Calu3 (cell line): ENCODE measurements at places on chromosomes 5 and 9. TPM values are rescaled to one million over a fixed set of nuclear protein-coding genes. Genes with fewer than 3 reads are reported as not detected.

Gene PCDHGA1
- 0.29 TPM in 1 of 2 replicates, not detected in the other for total RNA-seq

Gene C1QTNF2
- not detected in 2 replicates for total RNA-seq

Gene MAMDC4
- total RNA-seq = 3.1 and 3.6 TPM in 2 replicates

Gene PDE6A
- total RNA-seq = not detected in 2 replicates

Gene IFNA13
- not detected in 2 replicates for total RNA-seq

Gene MRPL36
- total RNA-seq = 45.8 and 55.5 TPM in 2 replicates

DNA sequence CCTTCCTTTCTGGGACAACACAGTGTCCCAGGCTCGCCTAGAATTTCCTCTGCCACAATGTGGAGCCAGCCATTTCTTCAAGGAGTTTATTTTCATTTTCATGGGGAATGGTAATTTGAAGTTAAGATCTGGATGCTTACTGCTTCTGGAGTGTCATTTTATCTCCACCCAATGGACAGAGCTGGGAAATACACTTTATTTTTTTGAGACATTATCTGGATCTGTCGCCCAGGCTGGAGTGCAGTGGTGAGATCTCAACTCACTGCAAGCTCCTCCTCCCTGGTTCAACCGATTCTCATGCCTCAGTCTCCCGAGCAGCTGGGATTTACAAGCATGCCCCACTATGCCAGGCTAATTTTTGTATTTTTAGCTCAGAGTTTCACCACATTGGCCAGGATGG, 12.7 kb upstream of the THG1L start:
- peak; percentile 27 for DNase-seq

DNA sequence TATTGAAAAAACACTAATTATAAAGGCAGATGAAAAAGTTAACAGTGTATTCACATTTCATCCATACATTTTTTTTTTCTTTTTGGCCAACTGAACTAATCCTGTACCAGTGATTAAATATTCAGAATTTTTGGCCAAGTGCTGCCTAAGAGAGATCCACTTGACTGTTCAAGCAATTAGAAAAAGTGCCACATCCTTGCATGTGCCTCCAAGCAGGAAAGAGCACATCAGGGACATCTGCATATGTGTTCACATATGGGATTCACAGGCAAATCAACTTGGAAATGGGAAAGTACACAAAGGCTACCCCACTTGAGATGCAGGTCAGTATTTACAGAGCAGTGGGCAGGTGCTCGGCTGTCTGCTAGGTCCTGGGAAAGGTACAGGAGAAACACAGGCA, 163.3 kb upstream of the LHFPL2 start:
- no peak for DNase-seq

DNA sequence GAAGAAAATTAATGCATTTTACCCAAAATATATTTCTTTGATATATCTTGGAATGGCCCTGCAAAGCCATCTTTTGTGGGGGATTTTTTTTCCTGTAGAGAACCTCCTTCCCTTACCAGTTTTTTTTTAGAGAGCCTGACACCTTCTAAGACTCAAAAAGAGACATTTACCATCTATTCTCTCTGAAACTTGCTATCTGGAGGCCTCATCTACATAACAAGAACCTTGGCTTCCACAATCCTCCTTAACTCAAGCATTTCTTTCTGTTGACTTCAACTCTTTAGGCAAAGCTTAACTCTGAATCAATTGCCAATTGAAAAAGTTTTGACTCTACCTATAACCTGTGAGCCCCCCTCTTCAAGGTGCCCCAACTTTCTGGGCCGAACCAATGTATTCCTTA, 6.2 kb downstream of the SLC45A2 start:
- DNase-seq = no peak

DNA sequence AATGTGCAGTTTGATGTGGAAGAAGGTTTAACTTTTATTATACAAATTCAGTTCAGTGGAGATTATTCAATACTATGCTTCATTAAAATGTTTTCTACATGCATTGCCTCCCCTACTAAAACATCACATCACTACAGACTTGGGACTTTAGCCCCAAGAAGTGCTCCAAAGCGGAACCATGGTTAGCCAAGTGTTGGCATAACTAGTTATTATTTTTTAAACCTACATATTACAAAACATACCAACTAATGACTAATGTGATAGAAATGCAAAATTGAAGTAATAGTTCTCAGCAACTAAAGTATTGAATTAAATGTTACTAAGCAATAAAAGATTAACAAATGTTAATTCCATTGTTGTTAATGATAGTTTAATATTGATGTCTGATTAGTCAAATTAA, 74.5 kb downstream of the XRCC4 start:
- DNase-seq = no peak

DNA sequence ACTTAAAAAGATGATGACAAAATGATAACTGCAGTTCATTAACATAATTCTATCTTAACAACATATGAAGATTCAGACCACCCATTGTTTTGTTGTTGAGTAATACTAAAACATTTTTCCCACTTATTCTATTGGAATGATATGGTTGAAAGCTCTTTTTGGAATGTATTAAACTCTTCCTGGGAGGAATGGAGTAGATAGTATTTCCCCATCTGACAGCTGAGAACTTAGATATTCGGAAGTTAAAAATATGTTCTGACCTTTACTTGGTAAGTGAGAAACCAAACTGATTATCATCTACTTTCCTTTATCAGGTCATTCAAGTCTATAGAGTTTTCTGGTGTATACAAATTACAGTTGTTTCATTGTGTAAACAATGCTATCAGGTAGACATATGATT, 452.9 kb downstream of the CSNK1G3 start:
- DNase-seq = no peak

DNA sequence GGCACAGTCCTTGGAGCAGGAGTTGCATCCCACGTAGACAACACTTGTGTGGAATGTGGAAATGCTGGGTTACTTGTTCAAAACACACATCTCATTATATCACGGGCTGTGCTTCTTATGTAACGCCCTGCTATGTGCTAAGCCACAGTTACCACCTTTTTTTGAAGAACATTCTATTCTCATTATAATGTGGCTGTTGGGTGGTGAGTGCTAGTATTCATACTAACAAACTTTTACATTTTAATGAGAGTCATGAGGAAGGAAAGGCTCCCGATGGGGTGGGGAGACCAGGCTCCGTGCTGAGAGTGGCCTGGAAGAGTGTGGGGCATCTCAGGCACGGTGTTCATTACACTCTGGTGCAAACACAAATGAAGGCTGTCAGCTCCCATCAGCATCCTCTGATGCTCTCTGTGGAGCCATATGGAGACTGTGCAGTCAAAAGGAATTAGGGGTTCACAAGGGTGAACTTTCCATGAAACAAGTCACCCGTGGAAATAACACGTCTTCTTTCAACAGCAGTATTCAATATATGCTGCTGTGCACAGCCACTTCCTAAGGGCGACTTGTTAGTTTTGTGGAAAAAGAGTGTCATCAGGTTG, 153.1 kb upstream of the RAPGEF1 start:
- no peak for DNase-seq

DNA sequence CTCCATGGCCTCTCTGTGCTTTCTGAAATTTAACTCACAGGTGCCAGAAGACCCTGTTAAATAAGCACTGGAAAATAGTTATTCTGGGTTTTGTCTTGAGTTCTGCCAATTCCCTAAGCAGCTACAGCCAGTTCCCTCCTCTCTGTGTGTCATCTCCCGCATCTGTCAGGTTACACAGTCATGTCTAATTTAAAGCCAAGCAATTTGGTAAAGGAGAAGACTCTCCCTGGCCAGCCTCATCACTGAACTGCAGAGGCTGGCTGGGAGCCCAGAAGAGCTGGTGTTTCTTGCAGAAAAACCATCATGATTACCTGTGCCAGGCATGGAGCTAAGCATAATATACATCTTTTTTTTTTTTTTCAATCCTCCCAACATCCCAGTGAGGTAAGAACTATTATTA, 141.3 kb upstream of the ZNF366 start:
- no peak for DNase-seq

- DNase-seq = no peak
These were observed 115.0 kb upstream of the CACNA1B start for GRCh38 chr9:137762414-137763061.

DNA sequence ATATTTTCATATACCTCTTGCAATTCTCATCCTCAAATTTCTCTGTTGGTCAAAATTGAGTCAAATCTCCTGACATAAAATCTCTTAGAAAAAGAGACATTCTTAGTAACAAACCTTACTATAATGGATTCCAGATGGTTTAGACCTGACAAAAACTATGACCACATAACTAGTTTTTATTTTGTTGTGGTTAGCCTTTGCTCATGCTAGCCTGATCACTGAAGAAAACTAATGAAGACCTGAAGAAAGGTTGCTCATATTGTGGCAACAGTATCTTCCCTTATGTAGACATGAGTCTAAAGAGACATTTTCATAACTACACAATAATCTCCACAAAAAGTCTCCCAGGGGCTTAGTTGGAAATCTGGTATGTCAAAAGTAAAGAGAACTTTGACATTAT, 274.1 kb upstream of the TMEM161B start:
- no peak for DNase-seq

DNA sequence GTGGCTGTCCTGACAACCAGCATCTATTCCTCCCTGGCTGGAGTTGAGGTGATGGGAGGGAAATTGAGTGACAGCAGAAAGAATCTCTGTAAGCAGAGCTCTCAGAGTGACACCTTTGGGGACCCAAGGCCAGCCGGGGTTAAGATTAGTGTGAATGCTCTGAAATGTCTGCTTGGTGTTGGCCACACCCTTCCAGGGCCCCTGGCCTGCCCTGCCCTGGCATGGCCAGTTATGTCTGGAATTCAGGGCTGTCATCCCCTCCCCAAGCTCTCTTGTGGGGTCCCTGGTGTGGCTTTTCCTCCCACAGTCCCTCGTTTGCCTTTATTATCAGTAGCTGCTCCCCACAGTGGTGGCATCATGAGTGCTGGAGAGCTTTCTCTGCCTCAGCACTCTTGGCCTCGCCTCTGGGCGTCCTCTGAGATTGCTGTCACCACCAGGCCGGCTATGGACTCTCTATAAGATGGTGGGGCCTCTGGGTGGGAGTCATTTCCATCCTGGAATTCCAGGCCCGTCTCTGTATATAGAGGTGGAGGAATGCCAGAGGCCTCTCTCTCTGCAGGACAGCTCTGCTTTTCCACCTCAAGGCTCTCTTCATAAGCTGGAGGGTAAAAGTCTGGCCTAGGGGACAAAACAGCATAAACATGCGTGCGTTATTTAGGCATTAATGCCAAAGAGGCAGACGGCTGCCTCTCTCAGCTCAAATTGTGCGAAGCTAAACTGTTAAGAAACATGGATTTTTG, 3.6 kb downstream of the TMEM252 start:
- DNase-seq = no peak

GRCh38 chr9:125407432-125407973, 145.9 kb downstream of the GAPVD1 start:
- DNase-seq = no peak

DNA sequence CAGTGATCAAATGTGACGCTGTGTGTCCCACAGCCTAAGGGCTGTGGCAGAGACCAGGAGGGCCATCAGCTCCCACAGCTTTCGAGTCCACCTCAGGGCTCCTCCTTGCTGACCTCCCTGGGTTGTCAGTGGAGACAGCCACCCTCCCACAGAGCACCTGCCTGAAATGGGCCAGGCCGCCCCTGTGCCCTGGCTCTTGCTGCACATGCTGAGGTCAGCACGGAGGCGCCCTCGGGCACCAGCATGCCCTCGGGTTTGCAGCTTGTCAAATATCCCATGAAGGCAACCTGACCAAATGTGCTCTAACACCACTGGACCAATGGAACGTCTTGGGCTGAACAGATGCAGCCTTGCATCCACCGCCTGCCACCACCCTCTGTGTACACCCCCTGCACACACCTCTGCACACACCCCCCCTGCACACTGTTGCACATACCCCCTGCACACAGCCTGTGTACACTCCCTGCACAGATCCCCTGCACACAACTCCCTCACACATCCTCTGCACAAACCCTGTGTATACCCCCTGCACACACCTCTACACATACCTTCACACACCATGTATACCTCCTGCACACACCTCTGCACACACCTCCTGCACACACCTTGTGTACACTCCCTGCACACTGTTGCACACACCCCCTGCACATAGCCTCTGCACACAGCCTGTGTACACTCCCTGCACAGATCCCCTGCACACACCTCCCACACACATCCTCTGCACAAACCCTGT, 2.0 kb upstream of the CEP72 start:
- no peak for DNase-seq

- DNase-seq = no peak
These were observed 1574.0 kb downstream of the MAT2B start for GRCh38 chr5:165079389-165079788.
